ENCODE measurements at places on chromosomes 16 and 17. TPM values are rescaled to one million over a fixed set of nuclear protein-coding genes. Genes with fewer than 3 reads are reported as not detected.
A peak's percentile ranks its signal among the peaks of the same experiment; 100 is the strongest.

DPEP2 gene
- total RNA-seq, result 12.2 TPM

GRCh38 chr16:79899316-79899715 lies 298.8 kb upstream of the MAF start:
- H3K27ac ChIP-seq, result no peak overlapping the region
- no peaks in the 10 kb centered on the region for H3K36me3 ChIP-seq
- H3K4me3 ChIP-seq, result no peak overlapping the region
- DNase-seq, result no peak

ABCA6 gene
- 132 TPM for total RNA-seq

DNA sequence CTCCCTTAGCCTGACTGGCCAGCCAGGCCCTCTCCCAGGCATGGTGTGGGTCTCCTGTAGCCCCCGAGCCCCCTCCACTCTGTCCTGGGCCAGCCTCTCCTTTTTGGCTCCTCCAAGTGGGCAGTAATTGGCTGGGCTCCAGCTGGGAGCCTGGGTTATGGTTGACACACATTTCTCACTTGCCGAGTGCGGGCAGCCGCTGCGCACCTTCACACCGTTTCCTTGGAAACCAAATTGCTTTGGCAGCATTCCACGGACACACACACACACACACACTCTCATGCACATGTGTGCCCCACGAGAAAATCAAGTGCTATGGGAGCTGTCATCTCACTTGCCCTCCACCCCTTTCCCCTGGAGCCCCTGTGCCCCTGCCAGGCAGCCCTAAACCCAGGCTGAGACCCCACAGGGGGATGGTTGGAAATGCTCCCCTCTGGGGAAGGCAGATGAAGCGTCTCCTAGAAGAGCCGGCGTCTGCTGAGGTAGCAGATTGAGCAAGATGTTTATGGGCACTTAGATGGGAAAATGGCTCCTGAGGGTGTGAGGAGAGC lies 402.7 kb upstream of the TNRC6C start:
- no peak overlapping the region for H3K27ac ChIP-seq
- no peaks in the 10 kb centered on the region for H3K36me3 ChIP-seq
- no peaks in the 10 kb centered on the region for H3K4me1 ChIP-seq

- H3K4me1 ChIP-seq, result no peaks in the 10 kb centered on the region
- no peak for DNase-seq
- no peak overlapping the region for H3K27ac ChIP-seq
- no peaks in the 10 kb centered on the region for H3K36me3 ChIP-seq
Observed at GRCh38 chr16:48188449-48189102, 32.8 kb upstream of the ABCC12 start.

DNA sequence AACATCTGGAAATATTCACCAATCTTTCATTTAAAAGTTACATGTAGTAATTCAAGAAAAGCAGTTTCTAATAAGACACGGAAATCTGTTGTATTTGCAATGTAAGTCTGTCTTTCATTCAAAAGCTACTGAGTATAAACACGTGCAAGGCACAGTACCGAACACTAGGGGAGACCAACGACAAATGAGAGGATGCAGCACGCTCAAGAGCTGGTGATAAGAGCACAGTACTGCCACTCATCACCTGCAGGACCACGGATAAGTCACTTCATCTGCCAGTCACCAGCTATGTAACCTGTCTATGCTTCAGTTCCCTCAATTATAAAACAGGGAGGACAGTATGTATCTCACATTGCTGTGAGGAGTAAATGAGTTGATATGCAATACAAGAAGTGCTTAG lies 67.1 kb downstream of the CLEC18A start:
- DNase-seq, result peak; percentile 8
- no peak overlapping the region for H3K4me3 ChIP-seq
- no peak overlapping the region for H3K27ac ChIP-seq
- H3K27me3 ChIP-seq, result no peaks in the 10 kb centered on the region
- no peaks in the 10 kb centered on the region for H3K4me1 ChIP-seq

DNA sequence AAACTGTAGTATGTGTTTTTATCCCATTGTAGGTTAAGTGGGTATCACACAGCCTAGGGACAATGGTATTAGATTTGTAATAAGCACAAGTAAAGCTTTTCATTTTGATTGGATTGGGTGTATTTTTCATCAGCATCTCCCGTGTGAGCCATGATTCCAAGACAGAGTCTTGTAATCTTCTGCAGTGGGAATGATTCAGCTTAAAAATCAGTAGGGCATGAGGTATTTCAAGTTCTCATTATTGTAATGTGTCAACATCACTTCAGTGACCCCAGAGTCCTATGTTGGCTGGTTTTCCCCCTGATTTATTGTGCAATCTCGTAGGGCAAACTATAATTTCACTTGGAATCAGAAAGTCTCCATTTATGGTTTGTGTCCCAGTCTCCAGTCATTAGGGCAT lies 833.2 kb upstream of the RBFOX1 start:
- H3K27ac ChIP-seq, result no peak overlapping the region
- H3K4me1 ChIP-seq, result no peaks in the 10 kb centered on the region
- no peaks in the 10 kb centered on the region for H3K36me3 ChIP-seq
- H3K27me3 ChIP-seq, result no peaks in the 10 kb centered on the region
